NCI-H2029 treated with DMSO at 0.1 percent for 48 hours (cell line): ENCODE measurements at places on chromosomes 13 and 19.

- no peak for DNase-seq
These were observed 51.1 kb downstream of the LMO7 start for GRCh38 chr13:75687150-75687763.

DNA sequence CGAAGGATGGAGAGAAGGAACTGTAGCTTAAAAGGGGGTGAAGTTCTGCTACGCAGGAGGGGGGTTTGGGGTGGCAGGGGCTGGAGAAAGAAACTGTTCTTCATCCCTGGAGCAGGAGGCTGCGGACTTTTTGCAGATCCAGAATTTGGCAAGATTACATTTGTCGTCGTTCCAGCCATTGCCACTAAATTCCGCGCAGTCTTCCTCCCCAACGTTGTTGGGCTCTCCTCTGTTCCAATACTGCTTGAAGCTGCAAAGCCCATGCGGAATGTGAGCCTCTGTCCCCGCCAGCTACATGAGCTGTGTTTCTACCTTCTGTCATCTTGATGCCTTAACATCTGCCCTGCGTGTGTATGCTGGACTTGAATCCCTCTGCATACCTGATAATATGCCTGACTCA is 4.3 kb downstream of the CD209 start:
- DNase-seq = no peak

GRCh38 chr13:42553098-42554046 is 20.6 kb upstream of the TNFSF11 start:
- DNase-seq = no peak

GRCh38 chr13:75180805-75181455 is 301.0 kb downstream of the TBC1D4 start:
- no peak for DNase-seq

DNA sequence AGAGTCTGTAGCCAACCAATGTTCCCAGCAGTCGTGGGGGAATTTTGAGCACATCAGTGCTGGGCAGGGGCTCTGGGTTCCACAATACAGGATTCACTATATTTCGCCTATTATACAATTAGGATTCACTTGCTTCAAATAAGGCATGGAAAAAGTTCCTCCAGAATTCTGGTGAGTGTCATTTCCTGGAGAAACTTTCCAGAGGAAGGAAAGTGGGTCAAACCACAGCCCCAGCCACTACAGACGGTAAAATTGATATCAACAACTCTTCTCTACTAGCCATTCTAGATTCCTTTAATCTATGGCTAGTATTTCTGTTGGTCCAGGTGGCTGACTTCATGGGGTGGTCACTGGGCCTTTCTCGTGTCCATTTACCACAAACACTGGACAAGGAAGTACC is 10.5 kb downstream of the MYCBP2 start:
- no peak for DNase-seq
